CD8-positive, alpha-beta memory T cell (primary cell): ENCODE measurements at places on chromosomes 16 and 17.

DNA sequence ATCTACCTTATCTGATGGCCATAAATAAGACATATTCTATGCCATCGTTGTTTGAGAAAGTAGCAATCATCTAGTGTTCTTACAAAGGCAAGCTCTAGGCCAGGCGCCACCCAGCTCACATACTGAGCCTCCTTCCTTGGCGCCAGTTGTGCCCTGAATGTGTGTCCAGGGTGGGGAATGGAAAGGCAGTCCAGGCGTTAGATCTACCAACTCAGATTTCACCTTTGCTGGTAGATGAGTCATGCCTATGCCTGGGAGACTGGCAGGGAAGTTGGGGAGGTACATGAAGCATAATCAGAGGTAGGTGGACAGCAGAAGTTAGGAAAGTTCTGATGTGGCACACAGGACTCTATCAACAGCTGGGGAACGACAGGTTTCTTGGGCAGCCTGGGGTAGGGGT lies 23.6 kb downstream of the SDR42E1 start:
- no peak for DNase-seq

- no peak for DNase-seq
These were observed 999 bp downstream of the MARF1 start for GRCh38 chr16:15641753-15642556.

DNA sequence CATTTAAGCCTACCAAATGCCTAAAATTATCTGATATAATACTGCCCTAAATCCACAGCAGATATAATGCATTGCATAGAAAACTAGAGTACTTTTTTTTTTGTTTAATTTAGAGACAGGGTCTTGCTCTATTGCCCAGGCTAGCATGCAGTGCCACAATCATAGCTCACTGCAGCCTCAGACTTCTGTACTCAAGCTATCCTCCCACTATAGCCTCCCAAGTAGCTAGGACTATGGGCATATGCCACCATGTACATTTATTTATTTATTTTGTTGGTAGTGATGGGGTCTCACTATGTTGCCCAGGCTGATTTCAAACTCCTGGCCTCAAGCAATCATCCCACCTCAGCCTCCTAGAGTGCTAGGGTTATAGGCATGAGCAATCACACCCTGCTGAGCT lies 20.0 kb downstream of the BRCA1 start:
- DNase-seq: no peak

- no peak for DNase-seq
These were observed 538 bp upstream of the RAPGEFL1 start for GRCh38 chr17:40176754-40177110.

DNA sequence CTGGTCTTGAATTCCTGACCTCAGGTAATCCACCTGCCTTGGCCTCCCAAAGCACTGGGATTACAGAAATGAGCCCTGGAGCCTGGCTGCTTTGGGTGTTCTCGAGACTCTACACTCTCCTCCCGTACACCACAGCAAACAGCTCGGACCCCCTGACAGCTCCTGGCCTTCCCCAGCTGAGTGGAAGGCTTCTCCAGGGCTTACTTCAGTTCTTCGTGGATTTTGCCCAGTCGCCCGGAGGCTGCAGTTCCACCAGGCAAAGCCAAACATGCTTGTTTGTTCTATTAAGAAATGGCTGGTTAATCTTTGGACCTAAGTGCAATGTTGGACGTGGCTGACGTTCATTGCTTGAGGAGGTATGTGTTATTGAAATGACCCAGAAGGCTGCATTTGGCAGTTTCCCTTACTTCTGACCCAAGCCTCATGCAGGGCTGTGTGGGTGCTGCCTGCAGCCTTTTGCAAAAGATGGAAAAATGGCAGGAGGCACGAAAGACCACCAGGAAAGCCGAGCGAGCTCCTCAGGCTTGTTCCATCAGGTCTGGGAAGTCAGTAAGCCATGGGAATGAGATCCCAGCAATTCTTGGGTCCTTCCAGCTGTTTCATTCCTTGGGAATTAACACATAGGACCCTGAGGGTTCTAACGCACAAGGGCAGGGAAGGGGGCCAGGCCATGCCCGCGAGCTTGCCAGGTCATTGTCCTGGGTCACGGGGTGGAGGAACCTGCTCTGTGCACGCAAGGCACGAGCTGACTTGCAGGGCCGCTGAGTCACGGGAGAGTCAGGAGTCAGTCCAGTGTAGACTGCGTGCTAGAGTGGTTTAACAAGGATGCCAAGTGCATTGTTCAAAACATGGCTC lies 23.9 kb upstream of the KLHDC4 start:
- no peak for DNase-seq

- DNase-seq: no peak
These were observed 12.4 kb upstream of the ZNF469 start for GRCh38 chr16:88370365-88370764.

GRCh38 chr17:78239489-78239931 lies 8.1 kb downstream of the TMEM235 start:
- DNase-seq: no peak

DNA sequence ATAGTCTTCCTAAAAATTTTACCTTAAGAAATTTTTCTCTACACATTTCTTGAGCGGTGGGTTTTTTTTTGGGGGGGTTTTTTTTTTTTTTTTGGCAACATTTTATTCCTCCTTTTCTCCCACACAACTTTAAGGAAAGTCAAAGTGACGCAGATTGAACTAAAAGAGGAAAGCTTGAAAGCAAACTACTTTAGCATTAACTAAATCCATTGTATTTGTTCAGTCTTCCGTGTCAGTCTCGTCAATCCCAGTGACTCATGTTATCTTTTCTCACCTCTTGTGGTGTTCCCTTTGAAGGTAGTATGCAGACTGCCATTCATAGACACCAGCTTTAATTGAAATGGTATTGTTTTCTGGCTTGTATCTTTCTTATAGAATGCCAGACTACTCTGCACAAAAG lies 39.3 kb downstream of the TADA2A start:
- no peak for DNase-seq

- no peak for DNase-seq
These were observed 129.1 kb downstream of the AIPL1 start for GRCh38 chr17:6305613-6306360.

- peak; percentile 49 for DNase-seq
These were observed 585 bp downstream of the MT2A start for GRCh38 chr16:56608876-56609462.

GRCh38 chr16:68447653-68448359 lies 502 bp downstream of the SMPD3 start:
- DNase-seq: no peak

DNA sequence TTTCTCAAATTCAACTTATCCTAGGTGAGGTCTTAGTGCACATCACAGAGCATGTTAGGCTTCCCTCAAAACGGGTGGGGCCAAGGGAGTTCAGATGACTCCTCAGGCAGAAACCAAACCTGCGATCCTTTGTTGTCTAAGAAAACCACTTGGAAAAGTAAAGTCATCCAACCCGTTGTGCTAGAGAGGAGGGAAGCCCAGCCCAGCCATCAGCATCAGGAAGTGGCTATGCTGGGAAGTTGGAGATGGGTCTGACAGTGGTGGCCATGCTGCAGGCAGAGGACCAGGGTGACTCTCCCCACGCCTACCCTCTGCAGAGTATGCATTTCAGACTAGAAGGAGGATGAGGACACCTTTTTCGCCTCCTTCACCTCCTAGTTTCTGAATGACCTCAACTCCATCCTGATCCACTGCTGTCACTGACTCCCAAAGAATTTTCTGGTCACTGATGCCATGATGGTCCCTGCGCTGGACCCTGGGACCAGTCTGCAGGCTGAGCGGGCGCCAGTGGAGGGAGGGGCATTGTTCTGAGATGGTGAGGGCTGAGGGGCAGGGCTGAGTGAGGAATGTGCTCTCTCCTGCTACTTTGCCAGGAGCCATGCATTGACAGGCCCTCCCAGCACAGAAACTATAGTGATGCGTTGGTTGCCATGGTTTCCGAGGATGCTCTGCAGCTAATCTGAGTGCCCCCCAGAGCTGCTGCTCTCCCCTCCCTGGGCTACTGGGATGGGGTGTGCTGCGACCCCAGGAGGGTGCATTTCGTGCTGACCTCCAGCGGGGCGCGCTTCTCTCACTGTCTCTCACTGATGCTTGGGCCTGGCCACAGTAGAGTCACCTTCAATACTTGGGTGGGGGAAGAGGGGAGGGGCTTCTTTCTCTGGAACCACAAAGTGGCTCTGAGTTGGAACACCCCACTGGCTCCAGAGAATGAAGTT lies 20.4 kb downstream of the ALOX12B start:
- no peak for DNase-seq

- DNase-seq: no peak
These were observed 258.0 kb downstream of the PMP22 start for GRCh38 chr17:15007147-15007553.

GRCh38 chr16:4692460-4693295 lies 684 bp upstream of the NUDT16L1 start:
- DNase-seq: peak; percentile 47

DNA sequence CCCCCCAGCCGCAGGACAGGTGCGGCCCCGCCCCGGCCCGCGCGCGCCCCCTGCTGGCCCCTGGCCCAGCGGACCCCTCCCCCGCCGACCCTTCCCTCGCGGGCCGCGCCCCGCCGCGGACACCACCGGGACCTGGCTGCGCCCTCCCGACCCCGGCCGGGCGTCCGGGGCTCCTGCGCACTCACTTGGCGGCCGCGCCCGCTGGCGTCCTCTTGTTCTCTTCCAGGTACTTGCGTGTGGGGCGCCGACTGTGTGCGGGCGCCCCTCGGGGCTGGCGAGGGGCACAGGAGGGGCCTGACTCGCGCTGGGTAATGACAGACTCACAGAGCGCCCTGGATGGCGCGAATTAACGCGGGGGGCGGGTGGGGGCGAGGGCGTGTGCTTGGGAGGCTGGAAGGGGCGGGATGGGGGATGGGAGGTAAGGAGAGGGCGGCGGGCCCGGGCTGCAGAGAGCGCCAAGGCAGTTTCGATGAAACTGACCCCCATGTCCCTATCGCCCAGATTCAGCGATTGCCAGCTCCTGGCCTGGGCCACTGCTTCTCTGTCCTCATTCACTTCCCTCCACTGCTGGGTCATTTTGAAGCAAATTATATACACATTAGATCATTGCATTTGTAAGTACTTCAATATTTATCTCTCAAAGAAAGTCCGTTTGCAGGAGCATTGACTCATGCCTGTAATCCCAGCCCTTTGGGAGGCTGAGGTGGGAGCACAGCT lies 445 bp upstream of the DBNDD1 start:
- peak; percentile 63 for DNase-seq

DNA sequence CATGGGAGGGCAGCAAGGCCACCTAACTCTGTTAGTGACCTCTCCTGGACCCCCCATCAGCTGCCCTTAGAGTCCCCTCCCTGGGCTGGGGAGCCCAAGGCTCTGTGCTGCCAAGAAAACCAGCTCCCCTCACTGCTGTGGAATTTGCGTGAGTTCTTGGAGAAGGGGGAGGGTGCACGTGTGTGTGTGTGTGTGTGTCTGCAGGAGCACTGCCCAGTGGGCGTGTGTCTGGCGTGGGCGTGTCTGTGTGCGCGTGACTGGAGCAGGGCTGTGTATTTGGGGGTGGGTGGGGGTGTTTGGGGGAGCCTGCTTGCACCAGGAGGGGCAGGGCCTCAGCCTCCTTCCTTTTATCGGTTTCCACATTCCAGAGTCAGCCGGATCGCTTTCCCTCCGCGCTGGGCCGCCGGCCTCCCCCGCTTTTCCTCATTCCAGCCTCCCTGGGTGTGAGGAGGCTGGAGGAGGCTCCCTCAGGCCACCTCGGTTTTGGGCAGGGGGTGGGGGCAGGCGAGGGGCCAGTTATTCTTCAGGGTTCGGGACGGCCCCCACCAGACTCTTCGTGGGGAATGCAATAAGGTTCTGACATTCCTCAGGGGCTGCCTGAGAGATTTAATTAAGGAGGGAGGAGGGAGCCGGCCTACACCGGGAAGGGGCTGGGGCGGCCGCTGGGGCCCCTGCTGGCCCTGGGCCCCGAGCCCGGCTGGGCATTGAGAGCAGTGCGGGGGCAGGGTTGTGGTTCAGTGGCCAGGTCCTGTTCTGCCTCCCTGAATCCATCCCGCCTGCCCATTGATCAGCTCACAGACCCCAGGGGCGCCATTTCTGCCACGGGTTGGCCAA lies 2.5 kb downstream of the VASN start:
- DNase-seq: no peak

DNA sequence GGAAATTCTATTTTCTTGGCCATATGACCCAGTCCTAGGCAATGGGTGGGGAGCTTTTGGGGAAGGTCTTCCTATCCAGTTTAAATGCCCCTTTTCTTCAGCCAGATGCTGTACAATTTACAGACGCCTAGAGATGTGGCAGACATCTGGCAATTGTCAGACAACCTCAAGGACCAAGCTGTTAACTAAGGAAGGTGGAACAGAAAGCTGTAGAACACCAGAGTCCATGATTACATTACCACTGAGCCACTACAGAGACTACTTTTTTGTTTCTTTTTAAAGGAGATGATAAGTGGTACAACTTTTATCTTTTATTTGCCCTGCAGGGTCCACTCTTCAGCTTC lies 21.1 kb upstream of the CORO6 start:
- DNase-seq: no peak

- DNase-seq: no peak
These were observed 26.8 kb upstream of the SLC5A10 start for GRCh38 chr17:18925187-18925586.
